ENCODE measurements at places on chromosomes 3 and 15.

DNA sequence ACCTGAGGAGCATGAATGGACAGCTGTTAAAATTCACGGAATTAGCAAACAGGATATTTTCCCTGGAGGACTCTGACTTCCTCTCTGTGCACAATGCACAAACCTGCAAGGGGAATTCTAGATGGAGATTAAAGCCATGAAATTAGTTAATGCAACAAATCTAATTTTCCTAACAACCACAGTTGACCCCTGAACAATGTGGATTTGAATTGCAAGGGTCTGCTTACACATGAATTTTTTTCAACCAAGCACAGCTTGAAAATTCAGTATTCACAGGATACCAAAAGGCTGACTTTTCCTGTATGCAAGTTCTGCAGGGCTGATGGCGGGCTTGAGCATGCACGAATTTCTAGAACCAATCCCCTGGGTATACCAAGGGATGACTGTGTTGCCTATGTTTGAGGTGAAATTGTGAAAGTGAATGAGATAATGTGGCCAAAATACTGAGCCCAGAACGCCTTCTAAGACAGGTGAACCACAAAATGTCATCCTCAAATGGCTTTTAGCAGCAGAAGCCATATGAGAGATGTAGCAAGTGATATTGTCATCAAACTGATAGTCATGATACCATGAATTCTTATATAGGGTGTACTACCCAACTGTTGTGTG is 52.5 kb downstream of the COL8A1 start:
- no peak for DNase-seq

DNA sequence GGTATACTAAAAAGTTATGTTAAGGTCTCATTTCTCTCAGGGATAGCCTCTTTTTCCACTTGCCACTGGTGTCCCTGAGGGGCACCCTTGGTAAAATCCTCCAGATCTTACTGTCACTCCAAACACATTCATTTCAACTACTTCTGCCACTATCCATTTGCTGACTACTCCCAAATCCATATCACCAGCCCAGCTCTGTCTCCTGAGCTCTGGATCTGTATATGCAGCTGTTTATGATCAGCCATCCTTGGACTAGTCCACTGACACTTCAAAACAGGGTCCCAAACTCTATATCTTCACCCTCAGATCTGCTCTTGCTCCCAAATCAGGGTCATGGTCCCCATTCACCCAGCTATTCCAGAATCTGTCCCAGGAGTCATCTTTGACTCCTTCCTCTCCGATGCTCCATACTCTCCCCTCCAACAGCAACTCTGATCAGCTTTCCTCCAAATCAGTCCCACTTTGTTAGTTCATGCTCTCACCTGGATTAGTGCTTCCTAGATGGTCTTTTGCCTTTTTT is 9.9 kb downstream of the NCEH1 start:
- no peak for DNase-seq

DNA sequence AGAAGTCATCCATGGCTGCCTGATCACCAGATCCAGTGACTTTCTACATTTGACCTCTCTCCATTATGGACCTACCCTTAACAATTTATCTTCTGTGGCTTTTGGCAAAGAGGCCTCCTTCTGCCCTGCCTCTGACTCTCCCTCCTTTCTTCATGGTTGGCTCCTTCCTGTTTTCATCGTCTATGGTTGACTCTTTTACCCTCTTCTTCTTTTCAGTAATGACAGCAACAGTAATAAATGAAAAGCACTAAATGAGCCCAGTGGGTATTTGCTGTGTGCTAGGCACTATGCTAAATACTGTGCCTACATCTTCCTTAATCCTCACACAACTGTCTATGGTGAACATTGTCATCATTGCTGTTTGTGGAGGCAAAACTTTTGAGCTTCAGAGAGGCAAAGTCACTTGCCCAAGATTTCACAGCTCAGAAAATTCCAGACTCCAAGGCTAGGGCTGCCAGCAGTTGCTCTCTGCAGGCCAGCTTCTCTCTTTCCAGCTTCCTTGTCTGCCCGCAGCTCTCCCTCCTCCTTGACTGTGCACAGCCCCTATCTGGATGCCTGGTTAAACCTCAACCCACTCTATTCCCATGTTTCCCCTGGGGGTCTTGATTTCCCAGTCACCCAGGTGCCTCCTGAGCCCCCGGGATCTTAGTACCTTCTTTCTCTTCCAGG is 24.6 kb downstream of the ITPR1 start:
- DNase-seq: no peak

GRCh38 chr3:180571831-180572598 is 29.9 kb upstream of the TTC14 start:
- DNase-seq: no peak

GRCh38 chr3:123949641-123950040 is 11.4 kb downstream of the CCDC14 start:
- DNase-seq: no peak
